Activated CD8-positive, alpha-beta memory T cell treated with anti-CD3 and anti-CD28 coated beads, Interleukin-2, amount 50 U/mL, for 4 hours (primary cell): ENCODE measurements at places on chromosomes 6 and 20.

- DNase-seq = no peak
Observed at GRCh38 chr6:151436300-151436699, 15.6 kb downstream of the RMND1 start.

DNA sequence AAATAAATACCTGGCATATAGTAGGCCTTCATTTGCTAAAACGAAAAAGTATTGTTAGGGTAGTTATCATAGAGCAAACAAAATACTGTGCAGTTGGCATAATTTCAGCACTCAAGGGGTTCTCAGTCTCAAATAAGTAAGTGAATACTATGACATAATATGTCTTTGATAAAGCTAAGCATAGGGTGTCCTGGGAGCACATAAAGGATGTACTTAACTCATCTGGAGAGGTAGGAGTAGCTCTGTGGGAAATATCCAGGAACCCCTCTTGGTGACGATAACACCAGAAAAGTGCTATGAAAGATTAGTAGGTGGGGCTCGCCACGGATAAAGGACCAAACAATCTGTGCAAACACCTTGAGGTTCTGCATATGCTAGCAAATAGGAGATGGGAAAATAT is 23.2 kb downstream of the VNN1 start:
- DNase-seq = no peak

DNA sequence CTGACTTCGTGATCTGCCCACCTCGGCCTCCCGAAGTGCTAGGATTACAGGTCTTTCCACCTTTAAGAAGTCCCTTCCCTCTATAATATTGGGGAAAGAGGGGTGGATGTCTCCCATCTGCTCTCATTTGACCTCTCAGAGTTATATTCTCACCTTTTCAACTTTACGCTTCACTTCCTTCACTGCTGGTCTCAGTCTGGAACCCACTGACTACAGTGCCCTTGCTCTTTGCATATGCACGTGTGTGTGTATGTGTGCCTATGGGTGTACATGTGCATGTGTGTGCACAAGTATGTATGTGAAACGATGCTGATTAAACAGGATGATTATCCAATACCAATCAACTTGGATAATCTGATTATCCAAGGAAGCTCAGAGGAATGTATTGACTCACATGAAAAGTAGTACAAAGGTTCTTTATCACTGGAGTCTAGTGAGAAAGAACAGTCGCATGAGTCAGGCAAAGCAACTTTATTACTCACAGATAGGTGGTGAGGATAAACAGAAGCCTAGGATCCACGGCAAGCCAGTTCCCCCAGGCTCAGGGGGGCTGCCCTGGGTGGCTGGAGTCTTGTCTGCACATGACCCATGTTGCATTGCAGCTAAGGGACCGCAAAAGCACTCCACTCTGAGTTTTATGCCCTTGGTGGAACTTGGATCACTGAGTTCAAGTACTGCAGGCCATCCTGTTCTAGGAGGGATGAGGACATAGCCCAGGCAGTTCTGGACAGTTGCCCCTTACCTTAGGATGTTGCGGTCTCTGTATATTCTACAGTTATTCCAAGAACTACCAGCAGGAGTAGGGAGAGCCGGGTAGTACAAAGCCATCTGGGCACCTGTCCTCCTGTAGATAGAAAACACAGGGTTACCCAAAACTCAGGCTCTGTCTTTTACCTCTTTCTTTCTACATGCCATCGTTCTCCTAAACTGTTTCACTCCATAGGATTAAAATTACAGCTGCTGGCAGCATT is 50.9 kb downstream of the SNRNP48 start:
- no peak for DNase-seq

DNA sequence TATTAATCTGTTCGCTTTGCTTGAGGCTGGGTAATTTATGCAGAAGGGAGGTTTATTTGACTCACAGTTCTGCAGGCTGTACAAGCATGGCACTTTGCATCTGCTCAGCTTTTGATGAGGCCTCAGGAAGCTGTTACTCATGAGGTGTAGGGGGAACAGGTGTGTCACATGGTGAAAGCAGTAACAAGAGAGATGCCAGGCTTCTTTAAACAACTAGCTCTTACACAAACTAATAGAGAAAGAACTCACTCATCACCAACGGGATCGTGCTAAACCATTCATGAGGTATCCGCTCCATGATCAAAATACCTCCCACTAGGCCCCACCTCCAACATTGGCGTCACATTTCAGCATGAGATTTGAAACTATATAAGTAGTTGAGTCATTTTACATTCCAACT is 34.4 kb upstream of the GCLC start:
- DNase-seq = no peak

DNA sequence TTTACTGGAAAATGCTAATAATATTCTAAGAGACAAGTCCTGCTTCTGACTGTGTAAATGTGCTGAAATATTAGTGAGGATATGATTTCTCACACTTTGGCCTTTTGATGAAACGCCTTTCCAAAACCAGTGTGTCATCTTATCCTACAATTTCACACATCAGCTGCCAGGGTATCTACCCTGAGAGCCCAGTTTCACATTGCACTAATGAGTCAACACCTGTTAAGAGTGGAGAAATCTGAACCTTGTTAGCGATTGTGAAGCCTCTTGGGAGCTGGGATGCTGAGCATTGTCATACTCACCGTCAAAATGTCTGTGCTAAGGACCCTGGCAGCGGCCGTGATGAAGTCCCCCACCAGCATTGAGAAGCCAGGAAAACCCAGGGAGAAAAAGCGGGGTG is 166.0 kb downstream of the RALGAPA2 start:
- DNase-seq = no peak

- DNase-seq = no peak
Observed at GRCh38 chr20:16349523-16350260, 223.6 kb downstream of the KIF16B start.

DNA sequence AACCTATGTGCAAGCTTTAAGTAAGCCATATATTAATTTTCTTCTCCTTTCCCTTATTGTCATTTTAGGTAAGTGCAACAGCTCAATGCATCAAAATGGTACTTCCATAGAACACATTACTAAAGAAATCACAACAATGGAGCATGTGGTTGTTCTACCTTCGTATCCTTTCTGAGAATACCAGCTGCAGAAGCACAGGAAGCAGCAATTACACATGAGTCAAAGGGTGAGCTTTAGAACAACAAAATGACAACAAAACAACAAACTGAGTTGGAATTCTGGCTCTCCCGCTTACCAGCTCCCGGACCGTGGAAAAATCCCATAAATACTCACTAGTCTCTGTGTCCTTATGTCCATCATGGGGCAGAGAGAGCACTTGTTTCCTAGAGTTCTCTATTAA is 108.9 kb downstream of the BCAS1 start:
- no peak for DNase-seq

DNA sequence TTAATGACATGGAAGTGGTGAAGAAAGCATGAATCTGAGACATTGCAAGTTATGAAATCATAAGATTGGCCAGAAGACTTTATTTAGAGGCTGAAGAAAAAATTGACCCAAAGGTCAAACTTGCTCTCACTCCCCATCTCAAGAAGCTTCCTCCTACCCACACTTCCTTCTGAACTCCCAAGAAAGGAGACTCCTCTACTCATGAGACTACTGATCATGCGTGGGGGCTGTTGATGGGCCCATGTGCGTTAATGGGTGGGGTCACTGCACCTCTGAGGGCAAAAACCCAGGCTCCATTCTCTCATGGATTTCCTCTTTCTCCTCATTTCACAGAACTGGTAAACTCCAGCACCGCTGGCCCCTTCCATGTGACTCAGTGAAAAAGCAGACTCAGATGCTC is 470.6 kb upstream of the ARID1B start:
- DNase-seq = no peak

- DNase-seq = peak; percentile 24
Observed at GRCh38 chr20:38434301-38434741, 807 bp downstream of the SNHG17 start.

- DNase-seq = no peak
Observed at GRCh38 chr6:139920027-139920775, 545.8 kb upstream of the CITED2 start.

GRCh38 chr20:9109566-9109965 is 40.7 kb downstream of the PLCB4 start:
- no peak for DNase-seq

DNA sequence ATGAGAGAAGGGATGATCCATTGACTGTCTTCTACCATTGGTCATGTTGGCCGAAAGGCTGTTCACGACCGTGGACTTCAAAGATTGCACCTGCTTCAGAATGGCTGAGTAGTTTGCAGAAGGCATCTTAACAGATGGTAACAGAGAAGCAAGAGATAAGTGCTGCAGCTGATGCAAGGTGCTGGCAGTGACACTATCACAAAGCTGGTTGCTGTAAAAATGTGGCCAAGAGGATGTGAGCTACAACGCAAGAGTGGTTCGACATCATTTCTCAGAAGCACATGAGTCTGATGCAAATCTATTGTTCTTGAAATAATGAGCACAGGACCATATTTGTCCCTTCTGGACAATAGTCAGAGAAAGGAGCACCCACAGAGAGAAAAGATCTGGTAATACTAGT is 27.0 kb upstream of the ANKEF1 start:
- DNase-seq = no peak

DNA sequence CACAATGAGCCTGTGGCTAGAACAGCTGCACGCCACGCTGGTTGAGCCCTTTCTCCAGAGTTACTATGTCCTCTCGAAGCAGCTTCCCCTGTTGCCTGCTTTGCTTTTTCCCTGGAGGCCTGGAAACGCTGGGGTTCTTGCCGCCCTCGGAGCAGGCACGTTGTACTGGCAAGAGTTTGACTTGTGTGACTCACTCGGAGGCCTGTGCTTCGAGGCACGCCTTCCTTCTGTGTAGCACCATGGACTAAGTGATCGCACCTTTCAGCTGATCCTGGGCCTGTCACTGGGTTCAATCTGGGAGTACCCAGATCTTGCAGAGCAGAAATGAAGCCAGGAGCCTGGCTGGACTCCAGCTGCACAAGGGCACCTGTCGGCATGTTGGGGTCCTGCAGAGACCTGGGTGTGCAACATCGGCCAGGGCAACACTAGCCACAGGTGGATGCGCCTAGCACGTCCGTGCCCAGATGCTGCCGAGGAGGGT is 5.2 kb downstream of the INSM1 start:
- no peak for DNase-seq

DNA sequence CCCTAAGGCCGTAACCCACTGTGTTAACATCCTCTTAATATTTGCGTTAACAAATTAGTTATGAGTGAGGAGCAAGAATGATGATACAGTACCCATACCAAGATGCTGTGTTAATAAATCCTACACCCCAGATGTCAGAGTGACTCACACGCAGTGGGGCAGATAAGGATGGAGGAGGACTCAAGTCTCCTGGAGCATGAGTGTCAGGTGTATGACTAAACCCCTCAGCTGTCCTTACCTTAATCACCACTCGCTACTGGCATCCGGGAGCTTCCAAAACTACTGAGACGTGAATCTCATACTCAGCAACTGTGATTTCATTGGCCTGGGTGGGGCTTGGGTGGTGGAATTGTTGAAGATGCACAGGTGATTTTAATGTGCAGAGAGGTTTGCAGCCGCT is 131.3 kb upstream of the MTHFD1L start:
- no peak for DNase-seq

- DNase-seq = peak; percentile 39
Observed at GRCh38 chr20:31566658-31567379, 38.3 kb upstream of the ID1 start.

- DNase-seq = no peak
Observed at GRCh38 chr20:19996917-19997316, 20.2 kb upstream of the NAA20 start.
